Stimulated activated CD4-positive, alpha-beta T cell treated with anti-CD3 and anti-CD28 coated beads, Interleukin-12 subunit alpha, Interleukin-12 subunit beta, amount 100 ng/mL, for 48 hours (primary cell): ENCODE measurements at places on chromosomes 13 and 19.
A peak's percentile ranks its signal among the peaks of the same experiment; 100 is the strongest.

DNA sequence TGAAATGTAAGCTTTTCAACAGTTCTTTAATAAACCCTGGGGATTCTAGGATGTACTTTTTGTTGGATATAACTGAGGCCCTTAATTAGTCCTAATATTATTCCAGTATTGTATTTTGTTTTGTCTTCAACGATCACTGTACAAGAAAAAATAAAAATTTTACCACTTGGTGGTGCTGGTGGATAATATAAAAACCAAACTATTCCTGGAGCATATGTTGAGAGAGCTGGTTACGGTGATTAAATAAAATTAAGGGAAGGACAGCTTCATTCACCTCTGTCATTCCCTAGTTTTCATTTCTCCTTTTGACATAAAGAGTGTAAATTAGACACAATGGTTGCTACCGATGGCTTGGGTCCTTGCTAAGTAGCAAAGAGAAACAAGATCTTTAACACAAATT is 598.6 kb upstream of the PCDH20 start:
- DNase-seq: no peak

DNA sequence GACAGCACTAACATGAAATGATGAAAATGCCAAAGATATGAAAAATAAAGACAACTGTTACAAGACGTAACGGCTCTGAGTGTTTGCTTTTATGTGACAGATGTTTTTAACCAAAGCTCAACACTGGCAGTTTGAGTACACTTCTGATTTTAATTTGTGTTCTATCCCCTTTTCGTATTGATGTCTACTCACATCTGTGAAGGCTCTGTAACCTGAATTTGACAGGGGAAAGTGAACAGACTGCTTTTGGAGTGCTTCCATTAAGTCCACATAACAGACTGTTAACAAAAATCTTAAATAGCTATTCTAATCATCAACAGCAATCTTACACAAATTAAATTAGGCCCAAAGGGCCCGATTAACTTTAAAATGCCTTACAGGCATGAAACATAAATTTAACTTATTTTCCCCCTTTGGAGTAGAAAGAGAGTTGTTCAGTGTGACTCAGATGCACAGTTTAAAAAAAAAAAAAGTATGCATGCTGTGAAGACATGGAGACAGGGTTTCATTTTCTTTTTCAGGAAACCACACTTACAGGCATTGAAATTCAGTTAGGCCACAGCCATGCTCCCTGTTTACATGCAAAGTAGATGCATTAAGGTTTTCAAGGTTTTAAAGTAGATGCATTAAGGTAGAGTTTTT is 16.3 kb upstream of the RNASEH2B start:
- no peak for DNase-seq

DNA sequence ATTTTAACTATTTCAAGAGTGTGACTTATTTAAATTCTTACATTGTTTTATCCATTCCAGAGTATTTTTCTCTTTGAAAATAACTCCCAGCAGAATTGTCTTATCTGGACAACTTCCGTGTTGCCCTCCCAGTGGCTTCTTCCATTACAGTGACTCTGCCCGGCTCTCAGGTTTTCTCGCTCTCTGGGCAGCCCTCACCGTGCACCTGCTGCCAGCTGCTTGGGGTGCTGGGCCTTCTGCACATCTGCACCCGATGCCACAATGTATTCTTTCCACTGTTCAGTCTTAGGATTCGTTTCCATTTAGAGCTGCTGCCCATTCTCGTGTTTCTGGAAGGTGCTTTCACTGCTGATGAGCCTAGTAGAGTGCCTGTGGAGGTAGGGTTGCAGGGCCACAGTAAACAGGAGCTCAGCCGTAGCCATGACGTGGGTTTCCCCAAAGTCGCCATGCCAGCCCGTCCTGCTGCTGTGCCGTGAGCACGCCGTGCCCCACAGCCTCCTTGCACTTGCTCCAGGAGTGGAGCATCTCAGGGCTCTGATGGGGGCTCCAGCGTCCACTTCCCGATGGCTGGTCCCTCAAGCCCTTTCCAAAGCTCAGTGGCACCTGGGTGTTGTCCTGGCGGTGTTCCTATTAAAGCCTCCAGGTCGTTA is 46.1 kb upstream of the DCUN1D2 start:
- no peak for DNase-seq

- DNase-seq: no peak
These were observed 6.5 kb downstream of the EPHX3 start for GRCh38 chr19:15225760-15226159.

- DNase-seq: no peak
These were observed 102.3 kb upstream of the ABCC4 start for GRCh38 chr13:95403349-95404140.

DNA sequence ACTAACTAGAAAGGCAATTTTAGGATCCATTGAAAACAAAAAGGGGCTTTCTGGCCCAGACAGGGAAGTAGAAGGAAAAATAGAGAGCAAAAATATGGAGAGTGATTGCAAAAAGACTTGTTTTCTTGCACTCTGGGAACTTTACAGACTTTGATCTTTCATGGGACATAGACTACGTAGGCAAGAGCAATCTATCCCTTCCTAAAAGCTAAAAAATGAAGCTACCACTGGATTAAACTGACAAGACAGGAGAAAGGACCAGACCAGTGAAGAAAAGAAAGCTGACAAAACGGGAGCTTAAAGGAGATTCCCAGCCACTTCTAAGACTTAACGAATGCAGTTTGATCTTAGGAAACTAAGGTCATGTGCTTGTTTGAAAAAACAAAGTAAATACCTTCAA is 524.5 kb downstream of the KLF5 start:
- DNase-seq: no peak

DNA sequence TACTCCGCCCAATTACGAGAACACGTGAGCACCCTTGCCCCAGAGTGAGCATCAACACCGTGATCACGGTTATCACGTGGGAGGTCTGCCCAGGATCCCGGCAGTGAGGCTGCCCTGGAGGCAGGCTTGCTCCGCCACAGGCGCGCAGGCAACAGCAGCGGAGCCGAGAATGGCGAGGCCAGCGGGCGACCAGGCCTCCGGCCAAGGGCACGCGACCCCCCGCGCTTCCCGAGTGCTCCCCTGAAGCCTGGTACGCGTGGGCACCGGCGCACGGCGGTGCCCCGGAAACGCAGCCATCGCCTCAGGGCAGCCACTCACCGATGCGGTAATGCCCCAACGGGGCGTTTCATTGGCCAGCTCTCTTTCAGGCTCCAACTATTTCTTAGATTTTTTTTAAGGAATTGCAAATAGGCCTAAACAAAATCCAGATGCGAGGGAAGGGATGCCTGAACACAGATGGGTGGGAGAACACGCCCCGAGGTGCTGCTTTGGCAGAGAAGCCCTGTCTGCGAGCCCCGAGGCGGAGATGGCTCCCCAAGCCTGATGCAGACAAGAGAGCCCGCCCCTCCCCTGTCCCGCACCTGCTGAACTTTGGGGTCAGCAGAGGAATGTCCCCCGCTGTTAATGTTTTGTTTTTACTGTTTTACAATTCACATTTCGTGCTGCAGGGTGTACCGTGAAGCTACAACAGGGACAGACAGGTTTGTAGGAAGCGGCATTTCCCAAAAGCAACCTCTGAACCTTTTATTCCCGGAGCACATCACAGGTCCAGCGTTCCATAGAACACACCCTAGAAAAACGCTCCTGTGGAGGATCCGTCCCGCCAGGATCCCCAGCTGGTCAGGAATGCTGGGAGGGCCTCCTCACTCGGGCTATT is 132.7 kb downstream of the ZDHHC20 start:
- DNase-seq: no peak

DNA sequence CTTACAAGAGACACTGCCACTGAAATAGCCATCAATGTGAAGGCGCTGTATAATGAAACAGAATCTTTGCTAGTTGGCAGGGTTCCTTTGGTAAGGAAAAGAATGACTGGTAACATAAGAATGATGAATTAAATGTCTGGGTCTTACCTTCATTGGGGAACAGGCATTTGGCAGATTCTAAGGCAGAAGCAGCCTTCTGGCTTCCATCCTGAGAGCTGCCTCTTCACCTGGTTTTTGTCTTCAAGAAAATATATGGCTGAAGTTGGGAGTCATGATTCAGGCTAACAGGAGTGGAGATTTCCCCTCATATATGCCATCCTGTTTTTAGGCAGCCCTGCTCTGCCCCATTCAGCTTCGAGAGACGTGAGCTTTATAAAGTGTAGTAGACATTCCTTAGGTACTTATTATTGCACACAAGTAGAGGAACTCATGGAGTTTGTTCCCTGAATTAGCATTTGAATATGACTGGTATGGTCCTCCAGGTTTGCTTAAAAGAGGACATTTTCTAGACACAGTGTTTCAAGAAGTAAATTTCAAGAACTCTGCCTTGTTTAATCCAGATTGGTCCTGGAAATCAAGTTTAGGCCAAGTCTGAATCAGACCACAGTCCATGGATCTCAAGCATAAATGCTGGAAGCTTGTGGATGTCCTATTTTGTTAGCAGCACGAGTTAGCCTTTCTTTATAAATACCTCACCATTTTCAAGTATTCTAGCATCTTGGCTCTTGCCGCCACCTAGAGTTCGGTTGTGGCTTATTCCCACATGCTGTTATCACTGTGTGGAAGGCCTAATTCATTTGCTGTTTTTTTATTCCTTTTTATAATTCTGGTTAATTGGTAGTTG is 56.2 kb upstream of the AKAP11 start:
- no peak for DNase-seq

- DNase-seq: no peak
These were observed 115.9 kb upstream of the PCDH20 start for GRCh38 chr13:61531383-61532065.

- DNase-seq: no peak
These were observed 5.9 kb downstream of the SHANK1 start for GRCh38 chr19:50713556-50714236.

GRCh38 chr13:18993884-18994660 is 187.6 kb downstream of the TUBA3C start:
- no peak for DNase-seq

- no peak for DNase-seq
These were observed 1529.3 kb upstream of the SLC10A2 start for GRCh38 chr13:104595511-104595910.

DNA sequence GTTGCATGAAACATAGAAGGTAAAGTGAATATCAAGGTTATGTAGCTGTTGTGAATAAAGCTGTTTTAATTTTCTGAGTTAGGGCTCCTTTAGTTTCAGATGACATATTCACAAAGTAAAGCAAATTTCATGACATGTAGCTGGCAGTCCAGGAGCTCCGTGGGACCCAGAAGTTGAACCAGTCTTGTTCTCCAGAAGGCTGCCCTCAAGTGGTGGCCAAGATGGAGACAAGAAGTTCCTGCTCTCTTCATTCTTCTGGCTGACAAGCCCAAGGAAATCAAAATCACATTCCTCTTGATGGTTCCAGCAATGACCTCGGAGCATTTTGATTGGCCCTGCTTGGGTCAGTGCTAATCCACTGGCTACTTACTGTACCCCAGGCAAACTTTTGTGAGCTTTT is 128.7 kb downstream of the LIG4 start:
- DNase-seq: no peak

GRCh38 chr19:18091217-18091608 is 4.5 kb upstream of the IL12RB1 start:
- peak; percentile 77 for DNase-seq

DNA sequence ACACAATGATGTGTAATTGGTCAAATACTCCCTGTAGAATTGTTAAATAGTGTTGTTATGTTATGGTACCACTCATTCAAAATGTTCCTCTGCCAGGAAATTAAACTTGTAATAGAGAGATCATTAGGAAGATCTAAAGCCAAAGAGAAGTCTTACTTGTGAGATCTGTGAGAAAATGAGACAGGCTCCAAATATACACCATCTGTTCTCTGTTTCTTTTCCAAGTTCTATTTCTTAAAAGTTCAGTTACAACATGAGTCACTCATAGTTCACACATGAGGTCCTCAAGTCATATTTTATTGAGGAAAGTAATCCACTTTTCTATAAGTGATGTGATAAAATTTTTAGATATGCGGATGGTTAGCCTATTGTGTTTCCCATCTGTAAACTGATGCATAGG is 1038.1 kb upstream of the PRR20A start:
- no peak for DNase-seq

- DNase-seq: no peak
These were observed 67.8 kb upstream of the ARHGEF7 start for GRCh38 chr13:111047326-111047725.

DNA sequence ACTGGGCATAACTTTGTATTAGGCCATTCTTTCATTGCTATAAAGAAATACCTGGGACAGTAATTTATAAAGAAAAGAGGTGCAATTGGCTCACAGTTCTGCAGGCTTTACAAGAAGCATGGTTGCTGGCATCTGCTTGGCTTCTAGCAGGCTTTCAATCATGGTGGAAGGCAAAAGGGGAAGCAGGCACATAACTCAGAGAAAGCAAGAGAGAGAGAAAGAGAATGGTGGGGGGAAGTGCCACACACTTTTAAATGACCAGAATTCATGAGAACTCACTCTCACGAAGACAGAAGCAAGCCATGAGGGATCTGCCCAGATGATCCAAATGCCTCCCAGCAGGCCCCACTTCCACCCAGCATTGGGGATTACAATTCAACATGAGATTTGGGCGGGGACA is 179.7 kb downstream of the SPRY2 start:
- DNase-seq: no peak

- no peak for DNase-seq
These were observed 47.2 kb upstream of the F7 start for GRCh38 chr13:113058129-113058987.

DNA sequence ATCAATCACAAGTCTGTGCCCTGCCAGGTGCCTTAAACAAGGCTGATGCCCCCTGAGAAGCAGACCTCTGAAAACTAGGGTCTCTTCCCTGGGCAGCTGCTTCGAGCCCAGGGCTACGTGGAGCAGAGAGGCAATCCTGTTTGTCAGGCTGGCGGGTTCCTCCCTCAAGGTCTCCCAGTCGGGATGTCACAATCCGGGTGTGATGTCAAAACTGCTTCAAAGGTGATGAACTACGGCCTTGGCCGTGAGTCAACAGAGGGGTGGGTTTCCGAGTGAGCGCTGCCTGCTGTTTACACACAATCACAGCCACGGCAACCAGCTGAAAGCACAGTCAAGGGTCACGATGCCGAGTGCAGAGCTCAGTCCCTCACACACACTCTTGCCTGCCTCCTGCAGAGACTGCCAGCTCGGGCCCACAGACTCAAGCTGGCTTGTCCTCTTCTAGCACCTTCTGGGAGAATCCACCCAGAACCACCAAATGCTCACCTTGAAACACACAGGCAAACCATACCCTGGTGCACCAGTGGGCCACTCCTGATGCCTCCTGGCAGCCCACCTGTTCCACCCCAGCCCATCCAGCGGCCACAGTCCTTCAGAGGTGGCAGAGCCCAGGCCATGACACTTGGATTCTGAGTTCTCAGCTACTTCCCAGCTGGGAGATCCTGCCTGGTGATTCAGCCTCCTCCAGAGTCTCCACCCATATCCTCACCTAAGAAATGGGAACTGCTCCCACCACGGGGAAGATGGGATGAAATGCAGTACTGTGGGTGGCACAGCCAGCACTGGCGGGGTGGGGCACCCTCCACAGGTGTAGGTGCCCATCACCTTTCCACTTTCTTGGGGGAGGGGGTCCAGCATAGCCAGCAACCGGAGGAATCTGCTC is 6.8 kb downstream of the ELL start:
- no peak for DNase-seq

DNA sequence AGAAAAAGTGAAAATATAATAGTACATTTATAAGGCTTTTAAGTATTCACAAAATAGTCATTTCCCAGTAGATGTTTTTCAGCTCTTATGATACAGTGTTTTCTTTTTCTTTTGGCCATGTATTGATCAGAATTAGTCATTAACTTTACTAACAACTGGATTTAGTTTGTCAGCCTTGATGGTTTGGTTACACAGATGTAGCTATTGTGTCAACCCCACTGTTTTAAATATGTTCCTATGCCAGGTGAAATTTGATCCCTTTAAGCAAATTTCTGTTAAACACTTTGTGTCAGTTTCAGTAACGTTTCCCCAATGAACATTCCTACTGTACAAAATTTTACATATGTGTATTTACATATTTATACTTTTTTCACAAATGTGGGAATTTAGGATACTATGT is 261.5 kb upstream of the STARD13 start:
- DNase-seq: no peak
